Stimulated activated CD4-positive, alpha-beta T cell treated with anti-CD3 and anti-CD28 coated beads, Interleukin-15, amount 100 ng/mL, for 48 hours (primary cell): ENCODE measurements at places on chromosomes 4 and X.

DNA sequence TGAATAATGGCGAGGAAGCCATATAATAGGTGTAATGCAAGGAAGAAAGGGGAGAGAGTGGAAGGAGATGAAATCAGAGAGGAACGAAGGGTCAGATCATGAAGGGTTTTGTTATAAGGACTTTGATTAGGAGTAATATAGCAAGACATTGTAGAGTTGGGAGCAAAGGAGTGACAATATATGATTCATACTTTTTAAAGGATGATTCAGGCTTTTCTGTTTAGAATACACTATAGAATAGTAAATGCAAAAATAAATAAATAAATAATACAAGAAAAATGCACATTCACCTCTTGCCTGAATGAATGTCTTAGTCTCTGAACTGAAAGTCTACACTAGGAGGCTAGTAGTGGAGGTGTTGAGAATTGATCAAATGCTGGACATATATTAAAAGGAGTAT lies 1524.4 kb upstream of the AGA start:
- DNase-seq = no peak

DNA sequence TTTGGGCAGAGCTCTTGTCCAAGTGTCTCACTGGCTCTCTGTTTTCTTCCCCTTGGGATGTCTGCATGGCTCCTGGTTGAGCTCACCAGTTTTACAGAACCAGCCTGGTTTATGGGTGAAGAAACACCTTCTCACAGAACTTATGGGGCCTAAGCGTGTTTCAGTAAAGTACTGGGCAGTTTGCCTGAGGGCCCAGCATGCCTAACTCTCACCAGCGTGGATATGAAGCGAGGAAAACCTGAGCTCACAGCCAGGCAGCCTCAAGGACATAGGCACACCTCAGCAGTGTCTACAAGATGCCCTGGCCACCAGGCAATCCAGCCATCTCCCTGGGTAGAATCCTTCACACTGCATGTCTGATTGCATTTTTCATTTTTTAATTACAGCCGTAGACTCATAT lies 9.2 kb downstream of the NHSL2 start:
- no peak for DNase-seq

DNA sequence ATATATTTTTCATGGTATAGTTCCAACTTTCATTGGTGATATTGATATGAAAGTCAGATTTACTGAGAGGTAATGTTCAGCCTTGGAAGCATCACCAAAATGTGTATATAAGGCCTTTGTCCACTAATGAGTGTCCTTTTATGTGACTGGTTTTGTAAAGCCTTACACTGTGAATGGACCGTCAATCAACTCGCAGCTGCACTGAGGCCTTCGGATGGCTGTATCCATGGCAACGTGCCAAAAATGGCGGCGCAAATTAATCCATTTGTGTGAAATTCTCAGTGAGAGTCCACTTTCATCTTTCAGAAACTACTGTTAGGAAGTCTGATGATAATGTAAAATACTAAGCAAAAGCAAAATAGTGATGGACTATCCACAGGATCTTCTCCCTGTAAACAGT lies 131.7 kb downstream of the SPCS3 start:
- DNase-seq = no peak

DNA sequence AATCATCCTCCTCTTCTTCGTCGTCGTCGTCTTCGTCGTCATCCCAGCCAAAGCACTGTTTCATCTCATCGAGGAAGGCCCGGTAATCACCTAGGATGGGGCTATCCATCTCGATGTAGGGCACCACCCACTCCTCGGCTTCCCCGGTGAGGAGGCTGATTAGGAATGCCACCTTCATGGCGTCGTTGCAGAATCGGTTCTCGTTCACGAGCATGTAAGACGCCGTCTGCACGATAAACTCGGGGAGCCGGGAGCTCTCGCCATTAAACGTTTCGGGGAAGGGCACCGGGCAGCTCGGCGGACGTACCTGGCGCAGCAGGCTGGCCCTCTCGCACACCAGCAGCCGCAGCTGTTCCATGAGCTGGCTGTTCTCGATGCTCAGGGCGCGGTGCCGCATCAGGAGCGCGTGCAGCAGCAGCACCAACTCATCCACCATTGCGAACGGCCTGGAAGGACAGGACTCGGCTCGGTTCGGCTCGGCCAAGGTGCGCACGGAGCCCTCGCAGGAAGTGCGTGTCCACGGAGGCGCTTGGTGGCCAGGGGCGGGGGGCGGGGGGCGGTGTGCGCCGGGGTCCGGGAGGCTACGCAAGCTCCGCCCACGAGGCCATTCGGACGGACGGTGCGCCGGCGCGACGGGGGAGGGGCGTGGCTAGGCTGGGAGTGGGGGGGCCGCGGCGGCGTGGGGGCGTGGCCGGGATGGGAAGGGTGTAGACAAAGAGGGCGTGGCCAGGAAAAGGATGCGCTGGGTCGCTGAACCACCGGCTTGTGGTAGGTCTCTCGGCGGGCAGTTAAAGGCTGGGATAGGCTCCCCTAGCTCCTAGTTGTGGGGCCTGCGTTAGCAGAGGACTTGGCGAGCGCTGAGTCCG lies at the start of gene LDOC1:
Gene LDOC1 (minus strand): TSS at position 544 of the 866 bp plus-strand sequence. CDS start 108 bp downstream, at position 436.
- peak; percentile 30 for DNase-seq

DNA sequence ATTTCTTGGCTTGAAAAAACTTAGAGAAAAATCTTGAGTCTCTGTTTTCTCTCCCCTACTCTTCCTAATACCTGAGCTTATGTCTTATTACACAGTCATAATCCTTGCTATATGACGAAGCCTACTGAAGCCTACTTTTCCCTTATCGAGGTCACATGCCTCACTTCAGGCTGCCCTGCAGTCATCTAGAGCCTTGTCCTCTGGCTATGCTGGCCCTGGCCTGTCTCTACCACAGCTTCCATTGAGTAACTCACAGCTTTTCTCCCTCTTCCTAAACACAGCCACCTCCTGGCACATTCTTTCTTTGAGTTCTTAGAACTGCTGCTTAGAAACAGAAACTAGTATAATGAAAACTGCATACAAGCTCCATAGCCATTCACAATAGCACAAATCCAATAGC lies 1698.3 kb downstream of the STIM2 start:
- no peak for DNase-seq

DNA sequence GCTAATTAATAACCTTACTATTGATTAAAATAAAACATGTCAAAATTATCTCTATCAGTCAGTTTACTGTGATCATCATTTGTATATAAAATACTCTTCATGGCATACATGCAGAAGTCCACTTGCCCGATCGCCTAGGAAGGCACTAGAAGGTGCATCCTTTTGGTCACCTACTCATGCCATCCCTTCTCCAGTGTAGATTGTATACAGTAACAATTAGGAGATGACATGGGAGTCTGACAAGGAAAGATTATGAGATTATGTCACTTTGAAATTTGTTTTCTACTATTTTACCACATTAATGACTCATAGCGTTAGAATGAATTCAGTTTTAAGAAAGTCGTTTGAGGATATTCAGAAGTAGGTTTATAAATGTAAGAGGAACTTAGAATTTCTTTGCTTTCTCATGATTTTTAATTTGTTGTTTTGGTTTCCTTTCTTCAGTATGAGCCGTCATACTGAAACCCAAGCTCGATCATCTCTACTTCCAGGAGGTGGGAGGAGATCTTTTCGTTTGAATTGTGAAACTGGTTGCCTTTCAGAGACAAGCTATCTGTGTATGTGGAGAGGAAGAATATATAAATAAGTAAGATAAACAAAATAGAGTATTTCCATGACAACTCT lies 51.1 kb upstream of the UNC5C start:
- DNase-seq = no peak

DNA sequence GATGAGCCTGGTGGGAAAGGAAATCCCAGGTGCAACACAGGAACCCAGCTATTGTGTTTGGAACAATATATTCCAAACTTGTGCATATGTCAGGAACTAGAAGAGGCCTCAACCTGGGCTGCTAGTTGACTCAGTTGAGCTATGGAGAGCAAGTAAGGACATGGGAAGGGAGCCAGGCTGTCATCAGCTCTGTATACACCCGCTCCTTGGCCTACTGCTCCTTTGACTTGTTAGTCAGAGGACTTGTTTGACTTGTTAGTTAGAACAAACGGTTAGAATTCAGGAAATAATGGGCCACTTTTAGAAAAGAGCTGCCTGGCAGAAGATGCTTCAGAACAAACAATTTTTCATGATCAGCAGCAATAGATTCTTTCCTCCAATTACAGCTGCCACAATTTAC lies 76.4 kb downstream of the CBLL2 start:
- DNase-seq = no peak

GRCh38 chr4:185145572-185145971 lies 2.5 kb downstream of the SLC25A4 start:
- DNase-seq = no peak

GRCh38 chr4:103400405-103400804 lies 202.3 kb upstream of the CENPE start:
- no peak for DNase-seq

GRCh38 chr4:54742636-54743399 lies 85.1 kb downstream of the KIT start:
- no peak for DNase-seq

DNA sequence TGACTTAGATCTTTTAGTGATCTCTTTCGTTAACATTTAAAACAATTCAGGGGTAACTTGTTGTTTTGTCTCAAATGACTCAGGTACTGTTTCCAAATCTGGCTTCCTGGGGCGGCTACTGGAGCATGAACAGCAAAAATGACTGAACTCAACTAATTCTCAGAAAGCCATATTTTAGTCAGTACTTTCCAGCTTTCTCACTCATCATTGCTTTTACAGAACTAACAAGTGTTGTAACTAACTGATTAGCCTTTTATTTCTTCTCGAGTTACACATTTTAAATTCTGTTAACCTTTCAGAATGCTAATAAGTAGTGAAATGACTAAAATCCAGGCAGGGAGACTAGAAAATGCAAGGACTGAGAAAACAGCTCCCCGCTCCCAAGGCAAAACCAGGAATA lies 55.3 kb downstream of the JADE3 start:
- DNase-seq = peak; percentile 9

- DNase-seq = no peak
These were observed 30.9 kb upstream of the CDKL5 start for GRCh38 chrX:18394477-18394876.

DNA sequence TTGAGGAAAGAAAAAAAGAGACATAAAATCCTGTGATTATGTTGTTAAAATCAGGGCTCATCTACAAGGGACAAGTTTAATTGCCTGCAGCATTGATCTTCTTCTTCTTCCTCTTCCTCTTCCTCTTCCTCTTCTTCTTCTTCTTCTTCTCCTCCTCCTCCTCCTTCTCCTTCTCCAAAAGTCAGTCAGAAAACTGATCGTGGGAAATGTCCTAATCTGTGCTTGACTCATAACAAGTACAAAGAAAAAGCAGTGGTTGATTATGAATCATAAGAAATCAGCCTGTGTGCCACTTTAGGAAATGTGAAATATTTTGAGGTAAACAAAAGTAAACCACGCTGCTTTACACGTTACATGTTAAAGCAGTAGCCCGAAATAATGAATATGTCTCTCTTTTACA lies 2.7 kb upstream of the ATP10D start:
- no peak for DNase-seq

GRCh38 chrX:84219551-84219950 lies 31.6 kb upstream of the RPS6KA6 start:
- DNase-seq = no peak

GRCh38 chr4:112775801-112776200 lies 138.9 kb downstream of the LARP7 start:
- DNase-seq = no peak

- DNase-seq = no peak
These were observed 165.0 kb upstream of the HS3ST1 start for GRCh38 chr4:11593576-11594116.

DNA sequence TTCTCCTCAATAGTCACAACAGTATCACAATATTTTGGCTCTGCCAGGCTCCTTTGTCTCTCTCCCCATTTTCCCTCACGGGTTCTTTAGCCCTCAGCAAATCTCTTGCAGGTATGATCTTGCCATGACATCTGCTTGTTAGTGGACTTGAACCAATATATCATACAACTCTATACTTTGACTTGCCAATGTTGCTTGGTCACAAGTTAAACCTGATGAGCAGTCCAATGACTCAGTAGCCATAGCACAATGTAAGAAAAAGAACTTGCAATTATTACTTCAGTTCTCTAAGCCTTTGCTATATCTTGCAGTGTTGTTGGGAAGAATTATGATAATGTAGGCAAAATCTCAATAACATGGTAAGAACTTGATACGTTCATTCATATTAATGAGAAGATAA lies 174.6 kb upstream of the NRK start:
- no peak for DNase-seq

GRCh38 chr4:156999175-156999517 lies 27.5 kb upstream of the PDGFC start:
- DNase-seq = no peak

GRCh38 chr4:98528882-98529281 lies 129.5 kb downstream of the TSPAN5 start:
- no peak for DNase-seq

GRCh38 chr4:107153956-107154355 lies 117.8 kb upstream of the DKK2 start:
- DNase-seq = no peak

DNA sequence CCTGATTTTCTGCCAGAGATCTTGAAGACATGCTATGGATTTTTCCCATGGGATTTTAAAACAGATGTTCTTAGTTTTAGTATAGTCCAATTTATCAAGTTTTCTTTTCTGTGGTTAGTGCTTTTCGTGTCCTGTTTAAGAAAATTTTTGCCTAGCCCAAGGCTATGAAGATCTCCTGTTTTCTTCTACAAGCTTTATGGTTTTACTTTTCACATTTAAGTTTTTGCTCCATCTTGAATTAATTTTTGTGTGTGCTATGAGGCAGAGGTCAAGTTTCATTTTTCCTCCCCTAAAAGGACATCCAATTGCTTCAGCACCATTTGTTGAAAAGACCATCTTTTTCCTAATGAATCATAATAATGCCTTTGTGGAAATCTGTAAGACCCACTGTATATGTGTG lies 65.6 kb downstream of the POLR2B start:
- DNase-seq = no peak

- no peak for DNase-seq
These were observed 27.6 kb upstream of the HUWE1 start for GRCh38 chrX:53713987-53714579.

GRCh38 chr4:76003620-76004019 lies 3.7 kb downstream of the CXCL9 start:
- DNase-seq = no peak

GRCh38 chr4:188778905-188779304 lies 639.7 kb downstream of the TRIML1 start:
- no peak for DNase-seq

GRCh38 chr4:119032921-119033685 lies 102.5 kb upstream of the MYOZ2 start:
- no peak for DNase-seq

DNA sequence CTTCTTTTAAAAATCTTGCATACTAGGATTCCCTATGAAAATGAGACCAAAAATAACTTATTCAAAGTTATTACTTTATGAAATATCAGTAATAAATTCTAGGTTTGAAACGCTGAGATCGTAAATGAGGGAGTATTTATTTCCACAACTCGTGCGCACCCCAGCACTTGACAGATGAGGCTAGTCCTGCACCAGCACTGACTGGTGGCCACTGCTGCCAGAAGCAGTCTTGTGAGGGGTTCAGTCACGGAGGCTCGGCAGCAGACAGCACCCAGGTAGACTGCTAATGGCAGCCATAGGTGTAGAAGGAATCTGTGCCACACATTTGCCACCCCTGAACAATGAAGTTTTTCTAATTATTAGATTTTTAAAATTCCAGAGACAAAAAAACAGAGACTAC lies 248.7 kb downstream of the CAMK2D start:
- no peak for DNase-seq
